ENCODE measurements at places on chromosomes 16 and 17.

- DNase-seq = no peak
Observed at GRCh38 chr16:59053911-59054310, 319.8 kb upstream of the GOT2 start.

- no peak for DNase-seq
Observed at GRCh38 chr17:11404431-11405276, 163.6 kb downstream of the SHISA6 start.

- no peak for DNase-seq
Observed at GRCh38 chr16:1667916-1668315, 10.2 kb upstream of the JPT2 start.

DNA sequence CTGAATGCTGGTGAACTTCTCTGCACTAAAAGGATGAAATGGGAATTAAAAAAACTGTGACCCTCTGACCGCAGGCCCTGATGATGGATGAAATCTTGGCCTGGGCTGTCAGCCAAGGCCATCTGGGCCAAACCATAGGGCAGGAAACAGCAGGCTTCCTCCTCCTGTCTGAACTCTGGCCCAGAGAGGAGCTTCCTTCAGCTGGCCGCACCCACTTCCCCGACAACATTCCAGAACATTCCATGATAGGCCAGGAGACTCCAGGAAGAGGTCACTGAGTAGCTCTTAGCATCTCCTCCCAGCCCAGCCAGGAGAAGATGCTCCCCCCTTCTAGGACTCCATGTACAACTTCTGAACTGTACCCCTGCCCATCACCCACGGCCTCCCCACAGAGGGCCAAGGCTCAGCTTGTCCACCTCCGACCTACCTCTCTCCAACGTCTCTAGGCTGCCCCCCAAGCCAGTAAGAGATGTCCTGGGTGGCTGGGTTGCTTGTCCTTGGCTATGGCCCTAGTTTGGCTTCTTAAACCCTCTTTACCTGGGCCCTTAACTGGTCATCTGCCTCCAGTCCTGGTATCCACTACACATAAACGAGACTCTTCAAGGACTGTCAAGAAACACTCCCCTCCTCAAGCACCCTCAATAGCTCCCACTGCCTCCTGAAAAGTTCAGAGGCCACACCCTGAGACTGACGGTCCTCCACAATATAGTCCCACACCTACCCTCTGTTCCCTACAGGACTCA, 1.7 kb downstream of the RPH3AL start:
- no peak for DNase-seq

DNA sequence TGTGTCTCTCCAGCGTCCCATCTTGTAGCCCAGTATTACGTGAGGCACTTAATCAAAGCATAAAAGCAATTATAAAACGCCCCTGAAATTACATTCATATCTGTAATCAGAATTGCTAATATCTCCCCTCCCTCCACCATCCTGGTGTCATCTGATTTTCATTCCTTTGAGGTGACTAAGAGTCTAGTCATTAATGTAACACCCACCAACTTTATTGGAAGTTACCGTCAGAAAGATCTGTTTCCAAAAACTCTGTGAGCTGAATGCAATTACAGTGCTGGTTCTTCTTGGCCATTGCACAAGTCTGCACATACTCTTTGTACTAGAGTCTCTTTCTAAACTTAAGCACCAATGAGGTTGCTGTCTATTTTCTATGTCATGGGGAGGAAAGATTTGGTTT, 12.5 kb upstream of the MAF start:
- no peak for DNase-seq

DNA sequence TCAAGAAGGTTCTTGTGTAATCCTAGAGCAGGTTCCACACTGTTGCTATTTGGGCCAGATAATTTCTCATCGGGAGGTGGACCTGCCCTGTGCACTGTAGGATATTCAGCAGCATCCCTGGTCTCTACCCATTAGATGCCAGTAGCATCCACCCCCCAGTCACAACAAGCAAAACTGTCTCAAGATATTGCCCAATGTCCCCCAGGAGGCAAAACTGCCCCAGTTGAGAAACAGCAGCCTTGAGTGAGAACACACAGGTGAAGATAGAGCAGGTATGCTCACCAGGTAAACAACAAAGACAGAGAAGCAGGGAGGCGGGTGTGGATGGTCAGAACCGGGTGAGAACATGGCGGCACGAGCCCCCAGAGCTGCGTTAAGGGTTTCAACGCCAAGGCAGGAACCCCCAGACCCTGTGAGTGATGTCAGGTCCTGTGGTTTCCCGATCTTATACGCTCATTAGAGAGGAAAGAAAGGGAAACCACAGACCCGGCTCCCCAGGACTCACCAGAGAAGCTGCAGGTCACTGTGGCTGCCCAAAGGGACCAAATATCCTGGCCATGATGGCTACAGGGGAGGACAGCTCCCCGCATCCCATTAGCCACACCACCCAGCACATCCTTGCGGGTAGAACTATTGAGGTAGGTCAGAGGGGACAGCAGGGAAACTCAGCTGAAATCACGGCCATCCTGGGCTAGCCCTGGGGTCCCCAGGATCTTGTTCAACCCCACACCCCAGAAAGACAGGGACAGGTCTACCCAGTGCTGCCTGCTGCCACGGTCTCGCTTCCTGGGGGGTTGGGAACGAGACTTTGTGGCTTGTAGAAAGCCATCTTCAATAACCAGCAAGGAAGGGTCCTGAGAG, 21.2 kb downstream of the CDC42EP4 start:
- no peak for DNase-seq

DNA sequence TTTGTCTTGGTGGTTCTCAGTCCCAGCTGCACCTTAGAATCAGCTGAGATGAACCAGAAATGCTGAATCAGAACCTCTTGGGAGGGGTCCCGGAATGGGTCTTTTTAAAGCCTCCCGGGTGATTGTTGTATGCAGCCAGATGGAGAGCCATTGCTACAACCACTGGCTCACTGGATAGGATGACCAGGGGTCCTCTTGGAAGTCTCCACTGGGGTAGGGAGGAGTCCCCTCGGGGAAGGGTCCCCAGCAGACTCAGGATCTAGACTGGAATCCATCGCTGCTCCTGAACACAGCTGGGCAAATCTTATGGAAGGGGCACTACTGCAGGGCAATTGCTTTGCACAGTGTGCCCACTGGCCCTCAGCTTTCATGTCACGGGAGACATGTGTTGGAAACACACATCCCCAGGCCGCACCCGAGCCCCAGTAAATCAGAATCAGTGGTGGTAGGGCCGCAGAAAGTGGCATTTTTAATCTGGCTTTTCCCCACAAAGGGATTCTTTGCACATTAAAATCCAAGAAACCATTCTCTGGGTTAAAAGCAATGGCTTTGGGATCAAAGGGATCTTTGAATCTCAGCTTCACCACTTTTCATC, 117.3 kb downstream of the IRX5 start:
- no peak for DNase-seq

DNA sequence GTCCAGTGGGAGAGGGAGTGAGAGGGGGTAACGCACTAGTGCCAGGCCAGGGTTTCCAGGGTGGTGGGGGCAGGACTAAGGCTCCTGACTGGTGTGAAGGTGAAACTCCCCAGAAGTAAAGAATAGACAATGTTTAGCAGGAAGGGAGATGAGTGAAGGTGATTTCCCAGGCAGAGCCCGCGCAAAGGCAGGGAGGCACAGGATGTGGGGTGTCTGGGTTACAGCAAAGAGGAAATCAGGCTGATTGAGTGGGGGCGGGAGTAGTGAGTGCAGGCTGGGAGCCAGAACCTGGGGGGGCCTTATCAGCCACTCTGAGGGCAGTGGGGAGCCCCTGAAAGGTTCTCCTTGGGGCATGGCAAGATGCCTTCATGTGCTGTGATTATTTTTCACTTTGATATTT, 167.5 kb downstream of the UTP18 start:
- peak; percentile 67 for DNase-seq

- DNase-seq = no peak
Observed at GRCh38 chr17:76056882-76057281, 15.4 kb downstream of the SRP68 start.

DNA sequence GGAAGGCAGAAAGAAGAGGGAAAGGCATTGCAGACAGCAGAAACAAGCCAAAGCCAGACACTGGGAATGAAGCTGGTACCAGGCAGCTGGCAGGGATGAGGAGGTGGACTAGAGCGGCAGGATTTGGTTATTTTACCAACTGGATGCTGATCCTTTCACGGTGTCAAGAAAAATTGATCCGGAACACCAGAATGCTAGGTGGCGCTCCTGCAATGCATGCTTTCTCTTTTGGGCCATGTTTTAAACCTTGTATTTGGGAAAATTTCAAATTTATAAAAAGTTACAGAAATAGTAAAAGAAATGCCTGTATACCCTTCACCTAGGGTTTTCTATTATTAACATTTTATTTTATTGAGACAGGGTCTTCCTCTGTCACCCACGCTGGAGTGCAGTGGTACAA, 224.7 kb downstream of the SOX9 start:
- no peak for DNase-seq

GRCh38 chr16:75761108-75761507, 34.8 kb upstream of the CPHXL start:
- no peak for DNase-seq

DNA sequence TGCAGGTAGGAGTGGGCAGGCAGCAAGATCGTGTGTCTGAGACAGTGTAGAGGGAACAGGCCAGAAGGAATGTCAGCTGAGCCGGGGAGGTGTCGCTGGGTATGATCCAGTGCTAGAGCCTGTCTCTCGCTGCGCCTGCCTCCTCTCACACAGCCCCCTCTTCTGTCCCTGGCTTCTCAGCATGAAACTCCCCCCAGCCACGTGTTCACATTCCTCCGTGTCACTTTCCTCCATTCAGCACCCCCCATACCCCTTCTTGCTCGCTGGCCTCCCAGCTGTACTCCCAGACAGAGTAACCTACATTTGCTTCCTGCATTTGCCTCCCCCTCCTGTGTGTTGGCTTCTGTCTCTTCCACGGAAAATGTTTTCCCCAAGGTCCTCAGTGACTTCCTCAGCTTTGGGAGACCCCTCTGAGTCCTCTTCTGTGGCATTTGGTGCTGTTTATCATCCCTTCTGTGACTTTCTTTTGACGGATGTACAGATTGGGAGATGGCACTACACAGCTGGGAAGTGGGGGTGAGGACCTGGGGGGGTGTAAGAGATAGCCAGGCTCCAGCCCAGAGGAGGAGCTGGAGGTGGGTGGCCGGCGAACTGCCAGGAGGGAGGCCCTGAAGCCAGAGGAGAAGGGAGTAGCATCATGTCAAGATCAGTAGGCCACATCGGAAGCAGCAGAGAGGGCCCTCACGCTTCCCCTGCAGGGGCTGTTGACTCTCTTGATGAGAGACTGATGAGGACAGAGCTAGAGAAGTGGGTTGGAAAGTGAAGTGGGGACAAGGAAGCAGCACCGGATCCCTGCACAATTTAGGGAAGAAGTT, 19.2 kb downstream of the SGF29 start:
- no peak for DNase-seq

- no peak for DNase-seq
Observed at GRCh38 chr17:37110746-37111145, 162.0 kb downstream of the AATF start.

DNA sequence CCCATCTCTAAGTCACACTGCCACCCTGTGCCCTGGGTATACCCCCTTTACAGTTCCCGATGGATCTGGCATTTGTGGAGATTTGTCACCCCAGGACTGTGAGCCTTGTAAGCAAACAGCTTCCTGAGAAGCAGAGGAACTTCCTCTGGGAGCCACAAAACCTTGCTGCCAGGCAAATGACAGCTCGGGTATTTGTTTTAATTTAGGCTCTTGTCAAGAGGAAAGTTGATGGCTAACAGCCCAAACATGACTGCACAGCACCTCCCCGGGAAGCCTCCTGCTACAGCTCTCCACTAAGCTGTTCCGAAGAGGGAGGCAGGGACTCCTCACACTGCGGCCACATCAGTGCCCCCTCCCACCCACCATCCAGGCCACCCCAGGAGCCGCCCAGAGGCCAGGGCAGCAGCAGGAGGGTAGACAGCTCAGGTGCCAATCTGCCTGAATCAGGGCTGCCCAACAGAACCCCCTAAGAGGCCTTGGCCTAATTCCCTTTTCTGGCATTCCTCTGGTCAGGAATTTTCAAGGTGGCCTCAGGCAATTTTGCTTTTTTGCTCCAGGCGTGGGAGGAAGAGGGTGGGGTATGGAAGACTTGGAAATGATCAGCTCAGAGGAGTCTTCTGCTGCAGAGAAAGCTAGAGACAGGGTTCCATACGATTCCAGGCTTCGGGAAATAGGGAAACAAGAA, 2.6 kb downstream of the ABR start:
- no peak for DNase-seq

GRCh38 chr17:77865112-77865611, 93.3 kb upstream of the TNRC6C start:
- DNase-seq = no peak
